ENCODE measurements at places on chromosomes 12 and 14.

GRCh38 chr14:102770147-102771123 lies 6.8 kb upstream of the TRAF3 start:
- DNase-seq: no peak

GRCh38 chr14:77140359-77141213 lies 1.0 kb downstream of the ZDHHC22 start:
- no peak for DNase-seq

- DNase-seq: no peak
Observed at GRCh38 chr12:11108862-11109261, 16.7 kb upstream of the TAS2R43 start.

- DNase-seq: no peak
Observed at GRCh38 chr12:23375621-23376020, 573.8 kb downstream of the SOX5 start.

DNA sequence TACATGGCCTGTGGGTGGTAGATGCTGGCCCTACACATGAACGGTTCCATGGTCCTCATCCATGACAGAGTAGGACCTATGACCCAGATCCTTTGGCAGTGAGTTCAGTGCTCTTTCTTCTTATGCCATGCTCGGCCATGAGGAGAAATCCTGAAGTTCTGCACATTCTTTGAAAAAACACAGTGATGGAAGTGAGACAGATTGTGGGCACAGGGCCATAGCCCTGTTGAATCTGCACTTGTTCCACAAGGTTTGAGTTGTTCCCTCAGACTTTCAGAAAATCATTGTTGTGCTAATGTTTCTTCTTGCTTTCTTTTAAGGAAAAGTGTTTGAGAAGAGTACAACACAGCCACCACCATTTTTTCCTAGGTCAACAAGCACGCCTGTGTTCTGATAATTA lies 180.0 kb downstream of the C12orf75 start:
- DNase-seq: no peak

DNA sequence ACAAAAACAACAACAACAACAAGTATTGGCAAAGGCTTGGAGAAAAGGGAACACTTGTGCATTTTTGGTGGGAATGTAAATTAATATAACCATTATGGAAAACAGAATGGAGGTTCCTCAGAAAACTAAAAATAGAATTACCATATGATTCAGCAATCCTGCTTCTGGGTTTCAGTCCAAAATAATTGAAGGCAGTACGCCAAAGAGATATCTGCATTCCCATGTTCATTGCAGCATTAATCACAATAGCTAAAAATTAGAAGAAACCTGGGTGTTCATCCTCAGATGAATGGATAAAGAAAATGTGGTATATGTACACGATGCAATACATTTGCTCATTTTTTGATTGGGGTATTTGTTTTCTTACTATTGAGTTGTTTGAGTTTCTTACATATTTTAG lies 813.0 kb downstream of the NRXN3 start:
- DNase-seq: no peak

DNA sequence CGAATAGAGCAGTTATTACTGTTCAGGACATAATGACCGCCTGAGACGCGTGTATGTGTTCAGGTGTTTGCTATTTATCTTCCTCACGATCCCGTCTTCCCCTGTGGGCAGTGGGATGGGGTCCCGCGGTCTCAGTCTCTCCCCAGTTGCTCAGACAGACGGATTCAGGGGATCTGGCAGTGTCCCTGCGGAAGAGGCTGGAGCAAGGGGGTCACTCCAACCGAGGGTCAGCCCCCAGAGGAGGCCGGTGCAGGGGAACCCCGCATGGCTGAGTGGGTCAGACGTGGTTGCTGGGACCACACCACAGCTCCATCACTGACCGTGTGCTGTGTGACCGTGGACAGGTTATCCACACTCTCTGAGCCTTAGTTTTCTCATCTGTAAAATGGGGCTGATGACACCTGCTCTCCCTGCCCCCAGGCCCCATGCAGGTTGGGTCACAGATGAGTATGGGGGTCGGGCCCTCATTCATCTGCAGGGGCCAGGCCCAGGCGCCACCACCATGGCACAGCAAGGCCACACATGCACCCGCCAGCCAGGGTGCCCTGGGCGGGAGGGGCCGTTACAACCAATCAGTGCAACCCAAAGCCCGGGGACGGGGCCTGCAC lies 5.2 kb downstream of the MMP17 start:
- no peak for DNase-seq

DNA sequence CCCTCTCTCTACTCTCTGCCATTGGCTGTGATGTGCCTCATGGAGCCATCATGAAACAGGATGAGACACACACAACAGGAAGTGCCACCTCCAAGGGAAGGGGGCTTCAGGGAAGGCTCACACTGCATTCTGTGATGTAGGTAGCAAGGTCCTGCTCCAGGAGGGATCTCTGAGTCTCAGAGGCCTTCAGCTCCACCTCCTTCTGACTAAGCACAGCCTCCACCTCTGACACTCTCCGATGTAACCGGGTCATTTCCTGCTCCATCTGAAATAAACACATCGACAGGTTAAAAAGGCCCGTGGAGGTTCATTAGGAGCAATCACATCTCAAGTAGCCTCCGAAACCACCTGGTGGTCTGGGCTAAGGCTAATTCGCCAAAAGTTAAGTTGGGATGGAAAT lies 93.3 kb downstream of the CIT start:
- DNase-seq: no peak

- DNase-seq: no peak
Observed at GRCh38 chr12:131432532-131433260, 278.2 kb upstream of the SFSWAP start.

DNA sequence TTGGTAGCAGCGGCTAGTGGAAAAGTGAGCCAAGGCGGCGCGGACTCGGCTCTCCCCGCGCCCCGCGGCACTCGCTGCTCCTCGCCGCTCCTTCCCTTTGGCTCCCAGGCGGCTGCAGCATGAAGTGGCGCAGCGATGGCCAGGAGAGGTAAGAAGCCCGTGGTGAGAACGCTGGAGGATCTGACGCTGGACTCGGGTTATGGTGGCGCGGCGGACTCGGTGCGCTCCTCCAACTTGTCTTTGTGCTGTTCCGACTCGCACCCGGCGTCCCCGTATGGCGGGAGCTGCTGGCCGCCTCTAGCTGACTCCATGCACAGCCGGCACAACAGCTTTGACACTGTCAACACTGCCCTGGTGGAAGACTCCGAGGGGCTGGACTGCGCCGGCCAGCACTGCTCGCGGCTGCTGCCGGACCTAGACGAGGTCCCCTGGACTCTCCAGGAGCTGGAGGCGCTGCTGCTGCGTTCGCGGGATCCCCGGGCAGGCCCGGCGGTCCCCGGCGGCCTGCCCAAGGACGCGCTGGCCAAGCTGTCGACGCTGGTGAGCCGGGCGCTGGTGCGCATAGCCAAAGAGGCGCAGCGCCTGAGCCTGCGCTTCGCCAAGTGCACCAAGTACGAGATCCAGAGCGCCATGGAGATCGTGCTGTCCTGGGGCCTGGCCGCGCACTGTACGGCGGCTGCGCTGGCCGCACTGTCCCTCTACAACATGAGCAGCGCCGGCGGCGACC lies 225.6 kb upstream of the CRY1 start:
- DNase-seq: no peak

All from globus pallidus (tissue), 1 donor.